ENCODE measurements at places on chromosomes 3 and 15.

- DNase-seq: no peak
Measured at GRCh38 chr15:50718700-50719125, 32.1 kb upstream of the TRPM7 start.

DNA sequence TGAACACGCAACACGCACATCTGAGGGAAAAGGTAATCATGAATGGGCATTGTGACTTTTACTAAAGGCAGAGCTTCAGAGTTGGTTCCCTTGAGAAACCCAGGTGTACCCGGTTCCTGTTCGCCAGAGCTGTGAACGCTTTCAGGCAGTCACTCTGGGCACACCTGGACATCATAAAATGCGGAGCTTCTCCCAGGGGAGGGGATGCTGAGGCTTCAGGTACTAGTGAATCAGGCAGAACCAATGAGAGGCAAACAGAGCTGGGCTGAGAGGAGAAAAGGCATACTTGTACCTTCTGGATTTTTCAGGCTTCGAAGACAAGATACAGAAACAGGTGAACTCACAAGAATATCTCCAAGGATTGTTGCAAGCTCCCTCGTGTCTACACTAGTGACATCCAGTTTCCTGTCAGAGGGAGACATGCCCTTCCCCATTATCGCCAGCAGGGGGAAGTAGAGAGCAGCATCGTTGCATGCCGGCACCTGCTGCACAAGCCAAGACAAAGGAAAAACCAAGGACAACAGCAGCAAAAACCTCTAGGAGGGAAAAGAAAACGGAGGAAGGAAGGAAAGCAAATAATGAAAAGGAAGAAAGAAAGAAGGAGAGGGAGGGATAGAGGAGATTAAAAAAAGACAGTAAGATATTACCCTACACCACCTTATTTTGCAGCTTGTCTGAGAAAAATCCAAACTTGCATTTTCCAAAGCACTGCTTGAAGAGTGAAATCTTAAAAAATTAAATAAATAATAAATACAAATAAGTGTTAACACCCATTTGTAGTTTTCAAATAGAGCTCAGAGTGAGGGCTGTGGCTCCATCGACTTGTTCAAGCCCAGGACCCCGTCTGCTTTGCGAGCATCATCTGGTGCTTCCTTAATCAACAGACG lies 2.0 kb downstream of the AHSG start:
- peak; percentile 72 for DNase-seq

DNA sequence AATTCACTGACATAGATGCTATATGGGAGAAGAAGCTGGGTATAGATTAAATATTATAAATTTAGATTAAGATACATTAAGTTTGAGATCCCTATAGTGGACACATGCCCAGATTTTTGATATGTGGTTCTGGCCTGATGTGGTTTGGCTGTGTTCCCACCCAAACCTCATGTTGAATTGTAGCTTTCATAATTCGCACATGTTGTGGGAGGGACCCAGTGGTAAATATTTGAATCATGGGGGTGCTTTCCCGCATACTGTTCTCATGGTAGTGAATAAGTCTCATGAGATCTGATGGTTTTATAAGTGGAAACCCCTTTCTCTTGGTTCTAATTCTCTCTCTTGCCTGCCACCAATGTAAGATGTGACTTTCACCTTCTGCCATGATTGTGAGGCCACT lies 189.4 kb upstream of the CD96 start:
- no peak for DNase-seq

- no peak for DNase-seq
Measured at GRCh38 chr3:176873261-176873660, 324.0 kb downstream of the TBL1XR1 start.

DNA sequence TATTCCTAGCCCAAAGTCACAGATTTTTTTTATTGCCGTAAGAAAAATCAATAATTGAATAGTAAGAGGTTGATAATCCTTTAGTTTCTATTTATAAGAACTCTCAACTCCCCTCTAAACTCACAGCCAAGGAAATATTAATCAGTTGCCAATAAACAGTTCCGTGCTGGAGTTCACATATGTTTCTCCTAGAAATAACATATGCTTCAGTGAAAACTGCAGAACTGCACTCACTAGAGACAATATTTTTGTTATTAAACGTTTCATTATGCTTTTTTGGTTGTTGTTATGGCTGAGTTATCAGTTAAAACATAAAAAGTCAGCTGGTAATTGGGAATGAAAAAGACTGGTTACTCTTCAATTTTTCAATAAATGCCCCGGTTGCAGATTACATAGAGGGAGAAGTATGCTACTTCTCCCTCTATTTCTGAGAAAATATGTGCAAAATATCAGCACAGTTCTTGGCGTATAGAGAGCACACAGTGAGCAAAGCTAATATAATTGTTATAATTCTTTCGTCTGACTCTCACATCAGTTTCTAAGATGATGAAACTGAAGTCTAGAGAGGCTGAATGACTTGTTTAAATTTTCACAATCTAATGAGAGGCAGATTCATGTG lies 781.2 kb upstream of the GRM7 start:
- no peak for DNase-seq

GRCh38 chr3:111582120-111582474 lies 13.0 kb downstream of the ZBED2 start:
- DNase-seq: no peak

GRCh38 chr3:9064850-9065249 lies 101.6 kb upstream of the RAD18 start:
- no peak for DNase-seq

DNA sequence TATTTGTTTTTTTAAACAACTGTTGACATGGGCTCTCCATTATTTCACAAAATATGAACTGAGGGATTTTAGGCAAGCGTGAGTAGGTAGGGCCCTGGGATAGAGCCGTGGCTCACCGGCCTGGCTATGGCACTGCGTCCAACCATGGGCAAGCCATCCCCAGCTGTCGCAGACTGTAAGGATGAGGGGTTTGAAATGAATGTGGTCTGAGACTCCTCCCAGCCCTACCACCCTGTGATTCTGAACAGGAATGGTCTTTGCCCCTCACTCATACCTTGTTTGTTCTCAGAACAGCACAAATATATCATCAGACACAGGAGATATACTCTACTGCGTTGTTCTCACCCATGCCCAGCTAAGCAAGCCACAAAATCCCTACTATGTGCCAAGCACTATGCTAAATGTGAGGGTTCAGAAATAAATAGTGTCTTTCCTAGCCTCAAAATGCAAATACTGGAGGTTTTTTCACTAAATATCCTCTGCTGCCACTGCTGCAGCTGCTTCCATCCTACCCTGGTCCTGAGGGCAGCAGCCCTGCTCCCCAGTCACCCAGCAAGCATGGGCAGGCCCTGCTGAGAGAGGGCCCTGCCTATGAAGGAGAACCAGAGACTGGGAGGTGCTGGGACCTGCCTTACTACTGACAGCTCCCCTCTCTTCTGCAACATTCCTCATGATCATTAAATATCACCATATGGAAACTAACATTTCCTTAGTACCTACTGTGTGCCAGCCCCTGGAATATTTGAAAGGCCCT lies 102.8 kb downstream of the XXYLT1 start:
- DNase-seq: no peak

DNA sequence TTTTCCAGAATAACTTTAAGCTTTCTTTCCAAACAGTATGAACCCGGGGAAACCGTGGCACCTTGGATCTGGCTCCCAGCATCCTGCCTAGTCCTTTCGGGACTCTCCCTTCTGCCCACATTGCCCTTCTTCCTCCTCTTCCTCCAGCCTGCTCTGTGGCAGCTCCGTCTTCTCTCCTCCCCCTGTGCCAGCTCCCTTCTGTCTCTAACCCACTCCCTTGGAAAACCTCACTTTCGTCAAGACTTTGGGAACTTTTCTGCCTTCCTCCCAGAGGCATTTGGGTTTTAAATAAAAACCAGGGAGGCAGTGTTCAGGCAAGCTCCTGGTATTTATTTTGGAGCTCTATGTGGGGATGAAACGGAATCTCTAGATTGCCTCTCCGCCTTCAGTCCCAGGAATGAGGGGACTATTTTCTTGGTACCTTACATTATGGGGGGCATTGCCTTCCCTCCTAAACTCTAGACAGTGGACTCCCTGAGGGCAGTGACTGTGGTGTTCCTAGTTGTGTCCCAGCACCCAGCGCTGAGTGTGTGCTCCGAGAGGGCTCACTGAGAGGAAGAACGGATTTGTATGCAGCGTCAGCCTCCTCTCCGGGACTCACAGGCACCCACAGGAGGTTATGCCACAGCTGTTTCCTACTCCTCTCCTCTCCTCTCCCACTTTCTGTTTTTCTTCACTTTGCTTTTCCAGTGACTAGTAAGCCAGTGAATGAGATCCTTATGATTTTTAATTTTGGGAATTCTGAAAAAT lies 105.4 kb upstream of the MRPS22 start:
- DNase-seq: no peak

- no peak for DNase-seq
Measured at GRCh38 chr15:94674296-94674695, 442.9 kb downstream of the MCTP2 start.

DNA sequence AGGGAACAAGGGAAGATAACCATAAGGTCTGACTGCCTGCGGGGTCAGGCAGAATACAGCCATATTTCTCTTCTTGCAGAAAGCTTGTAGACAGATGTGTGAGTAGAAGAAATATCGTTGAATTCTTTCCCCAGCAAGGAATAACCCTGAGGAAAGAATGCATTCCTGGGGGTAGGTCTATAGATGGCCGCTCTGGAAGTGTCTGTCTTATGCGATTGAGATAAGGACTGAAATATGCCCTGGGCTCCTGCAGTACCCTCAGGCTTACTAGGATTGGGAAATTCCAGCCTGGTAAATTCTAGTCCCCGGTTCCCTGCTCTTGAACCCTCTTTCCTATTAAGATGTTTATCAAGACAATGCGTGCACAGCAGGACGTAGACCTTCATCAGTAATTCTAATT lies 15.8 kb upstream of the SST start:
- DNase-seq: no peak

DNA sequence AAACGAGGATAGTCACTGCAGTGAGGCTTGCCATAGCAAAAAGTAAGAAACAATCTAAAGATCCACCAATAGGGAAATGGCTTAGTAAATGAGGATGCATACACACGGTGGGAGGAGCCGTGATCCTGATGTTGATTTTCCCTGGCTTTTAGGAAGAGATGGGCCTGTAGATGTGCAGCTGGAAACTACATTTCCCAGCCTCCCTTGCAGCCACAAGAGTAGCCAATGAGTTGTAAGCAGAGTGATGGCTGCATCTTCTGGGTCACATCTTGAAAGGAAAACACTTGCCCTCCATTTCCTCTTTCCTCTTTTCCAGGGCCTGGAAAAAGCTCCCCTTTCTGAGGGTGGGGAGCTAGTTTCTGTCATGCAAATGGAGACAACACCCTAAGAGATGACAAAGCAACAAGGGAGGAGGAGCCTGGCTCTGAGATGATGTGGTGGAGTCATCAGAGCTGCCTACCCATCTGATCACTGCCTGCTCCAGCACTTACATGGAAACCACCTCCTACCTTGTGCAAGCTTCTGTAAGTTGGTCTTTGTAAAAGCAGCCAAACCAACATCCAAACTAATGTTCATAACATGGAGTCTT lies 139.1 kb downstream of the TLE3 start:
- DNase-seq: no peak

DNA sequence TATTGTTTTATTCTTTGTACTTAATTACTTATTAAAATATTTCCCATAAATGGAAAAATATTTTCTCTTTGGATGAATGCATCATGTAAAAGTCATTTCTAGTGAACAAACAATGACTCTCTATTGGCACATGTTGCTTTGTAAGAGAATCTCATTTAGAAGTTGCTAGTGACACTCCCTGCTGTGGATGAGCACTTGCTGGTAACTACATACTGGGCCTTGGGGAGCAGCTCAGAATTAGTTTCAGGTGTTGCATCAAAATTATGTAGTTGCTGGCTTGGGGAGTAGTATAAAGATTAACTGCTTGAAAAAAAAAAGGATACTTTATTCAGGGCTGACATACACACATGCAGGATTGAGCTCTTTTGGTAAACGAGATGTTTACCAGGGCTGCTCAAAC lies 80.3 kb upstream of the KCNAB1 start:
- no peak for DNase-seq

GRCh38 chr3:189202106-189202505 lies 30.3 kb downstream of the TPRG1 start:
- no peak for DNase-seq

DNA sequence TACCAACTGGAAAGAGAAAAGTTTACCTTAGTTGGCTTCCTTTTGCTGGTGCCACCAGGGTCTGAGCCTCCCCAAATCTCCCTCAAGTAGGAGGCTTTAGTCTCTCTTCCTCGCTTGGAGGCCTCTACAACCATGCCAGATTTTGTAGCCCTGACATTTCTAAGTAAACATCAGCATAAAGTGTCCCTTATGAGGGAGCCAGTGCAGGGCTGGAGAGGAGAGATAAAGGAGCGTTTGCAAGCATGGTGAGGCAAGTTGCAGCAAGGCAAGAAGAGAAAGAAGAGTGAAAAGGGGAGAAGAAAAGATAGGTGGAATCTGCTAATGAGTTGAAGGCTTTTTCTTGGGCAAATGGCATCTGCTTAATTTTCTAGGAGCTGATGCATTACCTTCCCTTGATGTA lies 82.7 kb upstream of the FNDC3B start:
- no peak for DNase-seq

DNA sequence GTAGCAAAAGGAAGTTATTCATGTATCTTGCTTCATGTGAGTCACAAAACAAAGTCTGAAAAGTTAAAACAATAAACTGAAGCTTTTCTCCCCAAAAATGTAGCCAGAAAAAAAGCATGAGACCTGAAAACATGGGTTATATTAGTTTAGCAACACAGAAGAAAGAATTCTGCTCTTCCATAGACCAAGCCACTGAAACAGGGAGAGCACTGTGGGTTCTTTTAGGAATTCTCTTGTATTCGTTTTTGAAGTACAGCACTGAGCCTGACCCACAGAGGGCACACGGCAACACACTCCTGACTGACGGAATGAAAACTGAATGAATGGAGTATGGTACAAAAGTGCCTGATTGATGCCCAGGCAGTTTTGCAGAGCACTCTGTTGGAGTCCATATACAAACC lies 66.6 kb downstream of the TM4SF4 start:
- DNase-seq: no peak

GRCh38 chr3:157958457-157958856 lies 147.8 kb downstream of the SHOX2 start:
- DNase-seq: no peak

DNA sequence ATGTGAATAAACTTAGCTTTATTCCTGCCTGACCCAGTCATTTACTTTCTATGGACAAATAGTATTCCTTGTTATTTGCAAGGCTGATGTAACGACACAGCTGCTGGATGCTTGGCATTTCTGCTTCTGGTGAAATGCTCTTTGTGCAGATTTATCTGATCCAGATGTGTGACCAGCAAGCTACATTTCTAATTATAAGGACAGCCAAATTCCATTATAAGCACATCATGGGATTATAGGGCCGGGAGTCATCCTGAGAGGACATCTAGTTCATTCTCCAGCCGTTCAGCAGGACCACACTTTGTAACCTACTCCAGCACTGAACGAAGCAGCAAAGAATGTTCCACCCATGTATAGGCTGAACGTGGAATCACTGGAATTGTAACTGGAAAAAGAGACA lies 42.9 kb downstream of the FNDC3B start:
- DNase-seq: no peak

DNA sequence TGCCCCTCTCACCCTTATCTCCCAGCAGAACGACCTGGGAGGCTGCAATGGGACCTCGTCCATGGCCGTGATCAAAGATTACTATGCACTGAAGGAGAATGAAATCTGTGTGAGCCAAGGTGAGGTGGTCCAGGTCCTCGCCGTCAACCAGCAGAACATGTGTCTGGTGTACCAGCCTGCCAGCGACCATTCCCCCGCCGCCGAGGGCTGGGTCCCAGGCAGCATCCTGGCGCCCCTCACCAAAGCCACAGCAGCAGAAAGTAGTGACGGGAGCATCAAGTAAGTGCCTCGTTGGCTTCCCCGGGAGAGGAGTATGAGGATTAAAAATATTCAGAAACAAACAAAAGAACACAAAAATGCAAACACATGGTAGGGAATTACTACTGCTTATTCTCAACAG lies 55.9 kb upstream of the UMPS start:
- DNase-seq: no peak

All from activated naive CD4-positive, alpha-beta T cell treated with anti-CD3 and anti-CD28 coated beads, Interleukin-2, amount 50 U/mL, for 16 hours (primary cell).